ENCODE measurements at places on chromosomes 3 and 15.

DNA sequence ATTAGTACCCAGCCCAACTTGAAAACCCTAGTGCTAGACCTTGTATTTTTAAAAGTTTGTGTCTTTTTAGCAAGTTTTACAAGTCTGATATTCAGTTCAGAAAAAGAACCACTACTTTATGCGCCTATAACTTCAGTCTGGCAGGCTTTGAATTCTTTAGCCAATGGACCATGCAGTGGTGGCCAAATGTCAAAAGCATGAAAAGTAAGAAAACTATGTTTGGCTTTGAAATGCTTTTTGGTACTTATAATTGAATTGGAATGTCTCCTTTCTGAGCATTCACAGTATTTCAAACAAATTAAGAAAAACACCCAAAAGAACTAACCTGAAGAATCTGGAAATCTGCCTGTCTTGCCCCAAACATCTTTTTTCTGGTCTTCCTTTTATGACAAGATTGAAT lies 12.8 kb downstream of the WDR48 start:
- DNase-seq, result peak; percentile 31

- DNase-seq, result no peak
Observed at GRCh38 chr3:173770796-173771573, 373.4 kb downstream of the NLGN1 start.

DNA sequence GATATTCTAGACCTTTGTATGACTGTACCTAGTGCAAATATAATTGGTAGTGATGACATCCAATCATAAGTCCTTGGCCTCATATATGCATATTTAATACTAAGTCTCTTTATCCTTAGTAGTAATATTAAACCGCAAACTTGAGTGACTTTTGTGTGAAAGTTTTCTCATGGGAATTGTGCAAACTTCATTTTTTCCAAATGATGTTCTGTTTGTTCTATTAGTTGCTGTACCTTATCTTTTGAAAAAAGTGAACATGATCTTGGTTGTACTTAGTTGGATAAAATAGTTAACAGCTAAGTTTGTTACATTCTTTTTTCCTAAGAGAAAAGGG lies 43.2 kb downstream of the TMEM45A start:
- DNase-seq, result no peak

DNA sequence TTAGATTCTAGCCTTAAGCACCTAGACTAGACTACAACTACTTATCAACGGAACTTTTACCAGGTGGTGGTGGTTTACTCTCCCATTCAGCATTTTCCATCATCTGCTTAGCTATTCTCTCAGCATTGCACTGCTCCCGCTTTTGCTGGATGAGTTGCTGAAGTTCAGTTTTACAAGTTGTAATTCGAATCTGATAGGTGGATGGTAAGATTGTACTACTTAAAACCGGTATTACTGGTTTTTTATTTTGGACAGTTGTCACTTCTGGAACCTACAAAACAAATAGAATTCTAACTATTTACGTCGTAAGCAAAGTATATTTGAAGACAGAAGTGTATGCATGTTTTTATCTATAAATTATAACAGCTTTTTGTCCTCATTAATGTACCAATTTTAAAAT lies 41.1 kb downstream of the PIK3R4 start:
- DNase-seq, result no peak

DNA sequence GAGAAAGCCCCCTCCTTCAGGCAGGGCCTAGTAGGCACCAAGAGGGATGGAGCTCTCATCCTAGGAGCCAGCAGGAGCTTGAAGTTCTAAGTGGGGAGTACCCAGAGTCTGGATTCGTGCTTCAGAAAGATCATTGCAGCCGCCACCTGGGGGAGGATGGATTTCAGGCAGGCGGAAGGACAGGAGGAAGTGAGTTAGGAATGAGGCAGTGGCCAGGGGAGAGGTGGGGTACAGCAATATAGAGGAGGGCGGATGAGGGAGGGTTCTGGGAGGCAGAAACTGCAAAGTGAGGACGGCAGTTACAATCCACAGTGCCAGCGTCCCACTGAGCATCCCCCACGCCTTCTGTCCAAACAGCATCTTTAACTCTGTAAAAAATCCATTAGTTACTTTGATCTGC lies 65.2 kb upstream of the LINGO1 start:
- DNase-seq, result no peak

DNA sequence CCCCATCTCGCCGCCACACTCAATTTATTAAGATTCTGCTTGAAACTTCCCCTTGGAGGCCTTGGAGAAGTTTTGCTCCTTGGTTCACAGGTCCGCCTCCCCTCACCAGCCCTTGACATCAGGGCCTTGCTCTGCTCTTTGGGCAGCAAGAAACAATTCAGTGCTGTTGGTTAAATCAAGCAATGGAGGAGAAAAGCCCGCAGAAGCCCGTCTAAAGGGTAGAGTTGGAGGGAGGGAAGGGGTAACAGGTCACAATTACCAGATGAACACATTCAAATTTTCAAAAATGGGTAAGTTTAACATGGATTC lies 429 bp downstream of the PARP9 start:
- no peak for DNase-seq

- no peak for DNase-seq
Observed at GRCh38 chr15:93865586-93865985, 365.8 kb upstream of the MCTP2 start.

- no peak for DNase-seq
Observed at GRCh38 chr3:52232279-52233107, 6.5 kb downstream of the TWF2 start.

DNA sequence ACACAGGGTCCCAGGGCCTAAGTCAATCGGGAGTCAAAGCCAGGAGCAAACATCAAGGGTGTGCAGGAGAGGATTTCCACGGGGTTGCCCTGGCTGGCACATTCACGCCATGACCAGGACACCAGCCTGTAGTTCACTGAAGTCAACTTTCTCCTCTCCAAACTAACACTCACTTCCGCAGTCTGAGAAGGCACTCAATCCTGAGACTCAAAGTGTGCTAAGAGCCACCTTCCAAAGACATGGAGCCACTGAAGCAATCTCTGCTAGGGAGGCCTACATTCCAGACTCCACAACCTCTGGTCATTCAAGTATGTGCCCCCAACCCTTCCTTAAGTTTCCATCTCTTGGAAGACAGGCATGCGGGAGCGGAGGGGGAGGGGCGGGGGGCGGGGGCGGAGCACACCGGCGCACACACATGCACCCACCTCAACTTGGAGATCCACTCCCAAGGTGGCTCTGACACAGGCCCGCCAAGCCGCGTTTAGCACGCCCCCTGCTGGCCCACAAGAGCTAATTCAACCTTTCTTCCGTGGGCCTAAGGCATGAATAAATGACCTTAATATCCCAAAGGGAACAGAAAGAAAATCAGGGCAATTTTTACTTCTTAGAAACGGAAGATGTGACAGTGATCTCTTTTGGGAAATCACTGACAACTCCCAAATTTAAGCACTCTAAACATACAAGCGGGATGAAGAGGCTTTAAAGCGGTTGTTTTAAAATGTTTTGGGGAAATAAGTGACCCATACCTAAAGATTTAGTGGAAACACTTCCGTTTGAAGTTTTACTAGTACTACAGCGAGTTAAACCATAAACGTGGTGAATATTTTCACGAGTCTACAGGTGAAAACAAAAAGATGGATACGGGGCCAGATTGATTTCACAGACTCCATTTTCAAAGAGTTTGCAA lies 162.5 kb upstream of the CHRNA7 start:
- no peak for DNase-seq

All from AG09309 (cell line).